ENCODE measurements at places on chromosomes 11 and 22. TPM values are rescaled to one million over a fixed set of nuclear protein-coding genes. Genes with fewer than 3 reads are reported as not detected.

GRCh38 chr22:49712195-49712791, 115.4 kb downstream of the BRD1 start:
- H3K27ac ChIP-seq: no peak overlapping the region
- H3K36me3 ChIP-seq: no peaks in the 10 kb centered on the region
- no peak for DNase-seq
- no peaks in the 10 kb centered on the region for H3K4me1 ChIP-seq
- H3K27me3 ChIP-seq: peaks cover 56% of the 10 kb centered on the region

RASD2 gene
- total RNA-seq: 6.6 TPM

DNA sequence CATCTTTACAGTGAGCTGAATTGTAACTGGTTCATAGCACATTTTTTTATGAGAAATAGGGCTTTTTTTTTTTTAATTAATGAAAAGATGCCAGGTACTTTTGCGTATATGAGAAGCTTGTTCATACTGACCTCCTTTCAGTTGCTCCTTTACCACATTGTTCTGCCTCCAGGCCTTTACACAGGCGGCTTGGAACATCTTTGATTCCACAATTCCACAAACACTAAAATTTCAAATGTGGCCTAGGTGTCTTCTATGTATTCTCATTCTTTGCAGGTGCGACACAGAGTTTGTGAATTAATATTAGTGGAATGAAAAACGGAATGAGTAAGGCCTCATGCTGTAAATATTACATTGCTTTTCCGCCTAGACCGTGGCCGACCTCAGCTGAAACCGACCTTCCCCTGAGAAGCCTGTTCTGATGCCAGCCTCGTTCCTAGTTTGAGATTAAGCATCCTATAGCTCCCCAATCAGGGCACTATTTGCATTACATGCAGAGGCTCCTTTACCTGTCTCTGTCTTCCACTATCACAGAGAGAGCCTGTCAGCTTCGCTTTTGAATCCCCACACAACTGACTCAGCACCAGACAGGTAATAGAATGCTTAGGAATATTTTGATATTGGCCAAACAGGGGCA, 125.8 kb downstream of the LDLRAD3 start:
- DNase-seq: no peak
- H3K27ac ChIP-seq: no peak overlapping the region
- H3K36me3 ChIP-seq: no peaks in the 10 kb centered on the region
- H3K4me1 ChIP-seq: no peaks in the 10 kb centered on the region
- no peak overlapping the region for H3K4me3 ChIP-seq

BCL2L13 gene
- 68.1 TPM for total RNA-seq

- H3K27ac ChIP-seq: no peak overlapping the region
- H3K27me3 ChIP-seq: peaks cover 6% of the 10 kb centered on the region
- DNase-seq: peak; percentile 52
Measured at GRCh38 chr11:2211113-2211971, 39.7 kb upstream of the TH start.

Measured in sigmoid colon (tissue), 7 donors.